Eye (tissue), 1 donor: ENCODE measurements at places on chromosomes 4 and X.
A peak's percentile ranks its signal among the peaks of the same experiment; 100 is the strongest.

GRCh38 chrX:47498411-47498810, 15.4 kb upstream of the ZNF41 start:
- DNase-seq: no peak

DNA sequence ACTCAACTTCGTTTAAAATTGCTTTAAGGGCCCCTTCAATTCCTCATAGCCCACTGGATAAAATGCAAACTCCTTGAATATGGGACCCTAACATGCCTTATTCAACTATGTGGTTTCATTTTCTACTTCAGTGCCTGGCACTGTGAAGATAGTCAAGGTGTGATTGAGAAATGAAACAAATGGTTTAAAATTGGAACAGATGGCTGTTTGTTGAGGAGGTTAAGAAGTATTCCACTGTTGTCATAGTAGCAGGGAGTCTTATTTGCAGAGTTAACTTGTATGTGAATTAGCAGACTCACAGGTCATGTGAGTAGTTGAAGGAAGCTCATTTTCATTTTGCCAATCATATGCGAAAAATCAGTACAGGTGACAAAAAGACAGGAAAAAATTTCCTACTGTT, 593.3 kb downstream of the KCTD8 start:
- DNase-seq: no peak

GRCh38 chr4:6885953-6886557, 23.6 kb upstream of the TBC1D14 start:
- peak; percentile 71 for DNase-seq

DNA sequence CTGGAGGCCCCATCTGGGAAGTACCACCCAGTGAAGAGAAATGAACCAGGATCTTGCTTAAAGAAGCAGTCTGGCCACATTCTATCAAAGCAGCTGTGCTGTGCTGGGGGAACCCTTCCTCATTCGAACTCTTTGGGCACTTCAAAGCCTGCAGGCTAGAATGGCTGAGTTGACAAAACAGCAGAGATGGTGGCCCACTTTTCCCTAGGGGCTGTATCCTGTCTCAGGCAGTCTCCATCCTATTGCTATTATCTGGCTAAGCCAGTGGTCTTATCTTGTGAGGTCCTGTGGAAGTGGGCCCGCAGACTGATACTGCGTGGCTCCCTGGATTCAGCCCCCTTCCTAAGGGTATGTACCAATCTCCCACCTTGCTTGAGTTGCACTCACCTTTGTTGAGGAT, 114.3 kb downstream of the VSIG4 start:
- DNase-seq: no peak

- peak; percentile 14 for DNase-seq
Measured at GRCh38 chr4:152073351-152074087, 312.7 kb upstream of the GATB start.

GRCh38 chr4:142656178-142656577, 189.9 kb downstream of the INPP4B start:
- DNase-seq: peak; percentile 2

DNA sequence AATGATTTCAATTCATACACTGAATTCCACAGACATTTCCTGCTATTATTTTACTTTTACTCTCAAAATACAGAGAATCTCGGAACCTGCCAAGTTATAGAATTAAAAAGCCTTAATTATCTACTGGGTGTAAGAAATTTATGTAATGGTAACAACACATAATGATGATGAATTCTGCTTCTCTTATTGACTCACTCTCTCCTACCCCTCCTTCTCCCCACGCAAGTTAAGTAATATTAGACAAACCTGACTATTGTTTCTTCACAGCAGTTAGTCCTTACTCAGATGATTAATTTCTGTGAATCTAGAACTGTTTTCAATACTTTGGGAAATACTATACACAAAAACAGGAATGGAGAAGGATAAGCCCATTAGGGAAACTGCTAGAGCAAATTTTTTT, 762.0 kb downstream of the CCSER1 start:
- no peak for DNase-seq

DNA sequence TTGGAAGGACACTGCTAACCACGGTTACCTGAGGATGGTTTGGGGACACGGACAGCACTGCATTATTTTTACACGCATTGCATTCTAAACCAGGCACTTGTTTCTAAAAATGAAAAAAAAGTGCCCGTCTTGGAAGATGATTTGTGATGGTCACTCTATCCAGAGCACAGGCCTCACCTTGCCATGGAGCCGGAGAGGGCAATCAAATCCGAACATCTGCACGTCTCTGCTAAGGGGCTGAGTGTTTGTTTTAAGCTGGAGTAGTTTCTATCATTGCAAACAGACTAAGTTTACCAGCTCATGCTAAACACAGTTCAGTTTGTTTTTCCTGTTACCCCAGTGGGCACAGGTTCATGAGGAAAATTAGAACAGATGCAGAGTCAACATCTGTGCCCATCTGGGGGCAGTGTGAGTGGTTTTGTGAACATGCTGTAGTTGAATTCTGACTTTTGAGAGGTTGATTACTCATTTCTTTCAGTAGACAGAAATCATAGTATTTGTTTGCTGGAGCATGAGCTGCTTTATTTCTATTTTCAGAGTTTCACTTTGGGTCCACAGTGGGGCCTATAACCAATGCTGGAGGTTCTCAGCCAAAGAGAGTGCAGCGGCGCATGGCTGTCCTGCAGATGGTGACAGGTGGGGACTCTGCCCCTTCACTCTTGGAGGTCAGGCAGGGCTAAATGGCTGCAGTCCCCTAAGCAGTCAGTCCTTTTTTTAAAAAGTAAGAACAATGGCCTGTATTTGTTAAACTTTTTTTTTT, 65.4 kb upstream of the ENPP6 start:
- DNase-seq: no peak

GRCh38 chr4:168781341-168781740, 228.7 kb downstream of the CBR4 start:
- DNase-seq: no peak

DNA sequence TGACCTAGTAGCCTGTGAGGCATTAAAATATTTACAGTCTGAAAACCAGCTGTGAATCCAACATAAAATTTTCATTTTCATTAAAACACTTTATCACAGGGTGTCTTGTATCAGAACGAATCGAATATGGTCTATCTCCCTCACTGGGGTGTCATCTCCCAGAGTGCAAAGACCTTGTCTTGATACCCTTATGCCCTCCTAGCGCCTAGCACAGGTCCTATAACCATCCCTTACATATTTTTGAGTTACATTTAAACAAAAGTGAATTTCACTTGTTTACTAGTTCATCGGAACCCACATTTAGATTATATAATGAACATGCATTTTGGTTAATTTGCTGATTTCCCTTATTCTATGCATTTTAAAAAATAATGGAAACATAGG, 14.0 kb downstream of the DIPK2B start:
- no peak for DNase-seq

- DNase-seq: no peak
Measured at GRCh38 chr4:82293304-82293703, 80.5 kb downstream of the HNRNPD start.

DNA sequence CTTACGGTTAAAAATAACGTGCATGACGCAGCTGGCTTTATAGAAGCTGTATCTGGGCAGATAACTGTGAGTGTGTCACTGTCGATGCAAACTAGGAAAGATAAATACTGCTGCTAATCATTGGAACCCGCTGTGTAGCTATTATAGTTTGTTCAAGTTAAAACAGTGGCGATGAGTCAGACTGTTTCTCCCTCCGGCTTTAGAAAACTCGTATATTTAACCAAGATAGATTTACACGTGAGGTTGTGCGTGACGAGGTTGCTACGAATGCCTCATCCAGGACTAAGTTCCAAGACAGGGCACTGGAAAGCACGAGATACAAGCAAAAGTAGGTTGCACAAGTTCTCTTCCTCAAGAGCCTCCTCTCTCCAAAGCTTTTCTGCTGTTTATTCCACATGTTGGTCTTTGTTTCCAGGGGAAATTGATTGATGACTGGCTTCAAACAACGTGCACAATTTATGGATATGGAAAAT, 270.7 kb downstream of the FBXW7 start:
- DNase-seq: no peak

GRCh38 chrX:42269186-42269585, 345.8 kb upstream of the CASK start:
- no peak for DNase-seq

DNA sequence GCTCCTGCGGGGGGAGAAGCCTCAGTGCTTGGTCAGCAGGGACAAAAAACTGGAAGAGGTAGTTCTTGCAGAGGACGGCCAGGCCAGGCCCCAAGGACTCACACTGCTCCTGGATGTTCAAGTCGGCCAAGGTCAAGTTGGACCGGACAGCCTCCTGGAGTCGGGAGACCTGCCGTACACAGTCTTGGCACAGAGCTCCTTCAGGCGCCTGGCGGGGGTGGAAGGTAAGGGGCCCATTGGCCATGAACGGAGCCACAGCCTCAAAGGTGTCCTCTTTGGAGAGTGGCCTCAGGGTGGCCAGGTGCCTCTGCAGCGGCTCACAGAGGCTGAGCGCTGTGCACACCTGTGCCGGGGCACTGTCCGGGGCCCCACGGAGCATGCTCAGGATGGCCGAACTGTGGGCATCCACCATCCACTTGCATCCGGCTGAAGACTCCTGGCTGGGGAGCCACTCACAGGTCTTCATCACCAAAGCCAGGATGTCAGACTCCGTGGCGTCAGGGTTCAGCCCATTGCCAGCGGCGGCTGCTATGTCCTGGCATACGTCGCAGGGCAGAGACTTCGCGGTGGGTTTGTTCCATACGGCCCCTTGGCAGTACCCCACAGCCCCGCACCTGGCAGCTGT, 477 bp downstream of the PSAPL1 start:
- no peak for DNase-seq

- DNase-seq: no peak
Measured at GRCh38 chr4:89243733-89244252, 63.8 kb downstream of the GPRIN3 start.

DNA sequence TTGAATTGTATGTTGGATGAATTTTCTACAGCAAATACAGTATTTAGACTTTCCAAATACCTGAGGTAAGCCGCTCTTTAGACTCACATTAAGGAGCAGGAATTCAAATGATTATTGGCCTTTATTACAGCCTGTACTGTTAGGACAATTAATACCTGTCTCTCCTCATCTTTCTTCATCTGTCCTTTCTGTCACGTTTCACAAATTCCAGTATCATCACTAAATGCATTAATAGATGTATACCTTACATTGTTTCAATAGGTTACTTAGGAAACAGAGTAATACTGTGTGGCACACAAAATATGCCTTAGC, 1.2 kb downstream of the FAM241A start:
- DNase-seq: peak; percentile 26

GRCh38 chrX:42673301-42673810, 104.6 kb downstream of the PPP1R2C start:
- DNase-seq: no peak

GRCh38 chr4:183163135-183163534, 64.1 kb downstream of the WWC2 start:
- DNase-seq: no peak

DNA sequence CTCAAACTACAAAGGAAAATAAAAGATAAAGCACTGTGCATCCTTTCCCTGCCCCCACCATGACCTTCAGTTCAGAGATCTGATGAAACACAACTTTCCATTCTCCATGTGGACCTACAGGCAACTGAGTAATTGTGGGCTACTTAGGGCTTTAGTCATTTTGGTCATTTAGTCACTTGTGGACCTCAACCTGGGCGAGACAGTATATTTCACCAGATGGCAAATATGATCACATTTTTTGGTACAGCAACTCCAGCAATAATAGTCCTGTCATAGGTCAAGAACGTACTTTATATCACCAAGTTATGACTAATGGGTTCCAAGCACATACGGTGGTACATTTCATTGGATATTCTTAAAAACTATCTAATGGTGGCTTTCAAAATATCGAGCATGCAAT, 141.2 kb downstream of the PDGFC start:
- DNase-seq: no peak

GRCh38 chr4:154877110-154877760, 96.2 kb downstream of the RBM46 start:
- DNase-seq: peak; percentile 16

DNA sequence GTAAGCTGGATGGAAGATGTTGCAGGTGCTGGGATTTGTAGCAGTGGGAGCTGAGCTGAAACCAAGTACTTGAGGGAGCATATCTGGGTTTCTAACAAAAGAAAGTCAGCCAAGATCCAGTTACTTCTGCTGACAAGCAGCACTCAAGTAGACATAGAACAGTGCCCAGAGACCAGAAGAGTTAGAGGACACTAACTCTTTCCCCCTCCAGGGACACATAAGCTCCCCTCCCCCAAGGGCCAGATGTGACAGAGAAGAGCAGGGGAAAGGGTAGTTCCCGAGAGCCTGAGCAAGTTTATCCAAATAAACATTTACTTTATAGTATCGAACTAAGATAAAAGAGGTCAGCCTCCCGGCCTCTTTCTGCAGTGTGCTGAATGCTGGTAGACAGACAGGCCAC, 12.2 kb downstream of the TRPC3 start:
- no peak for DNase-seq

GRCh38 chr4:184750926-184751584, 17.2 kb upstream of the CENPU start:
- DNase-seq: no peak

- DNase-seq: no peak
Measured at GRCh38 chrX:39676434-39676833, 421.3 kb downstream of the BCOR start.

- no peak for DNase-seq
Measured at GRCh38 chrX:120029354-120029753, 48.1 kb downstream of the RHOXF2B start.

DNA sequence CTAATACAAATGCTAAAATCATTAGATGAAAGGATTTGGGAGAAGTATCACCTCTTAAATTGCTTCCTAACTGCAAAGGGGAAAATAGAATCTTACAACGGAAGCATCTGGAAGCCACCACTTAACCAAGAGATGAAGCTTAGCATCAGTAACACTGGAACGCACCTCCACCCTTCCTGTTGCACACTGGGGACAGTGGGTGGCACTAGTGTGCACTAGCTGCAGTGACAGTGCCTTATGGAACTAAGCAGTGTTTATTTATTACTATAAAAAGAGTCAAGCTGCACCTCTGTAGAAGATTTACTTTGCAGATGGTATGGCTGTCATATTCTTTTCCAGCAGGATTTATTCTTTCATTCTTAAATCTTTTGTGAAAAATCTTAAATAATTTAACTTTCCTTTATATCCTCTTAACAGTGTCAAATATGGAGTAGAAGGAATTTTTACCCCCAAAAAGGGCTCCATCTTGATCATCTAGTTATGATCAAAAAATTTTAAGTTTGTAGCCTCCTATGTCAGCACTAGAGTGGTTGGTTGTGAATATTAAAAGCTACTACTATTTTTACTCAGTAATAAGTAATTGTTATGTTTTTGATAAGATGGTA, 76.7 kb downstream of the SCD5 start:
- no peak for DNase-seq

DNA sequence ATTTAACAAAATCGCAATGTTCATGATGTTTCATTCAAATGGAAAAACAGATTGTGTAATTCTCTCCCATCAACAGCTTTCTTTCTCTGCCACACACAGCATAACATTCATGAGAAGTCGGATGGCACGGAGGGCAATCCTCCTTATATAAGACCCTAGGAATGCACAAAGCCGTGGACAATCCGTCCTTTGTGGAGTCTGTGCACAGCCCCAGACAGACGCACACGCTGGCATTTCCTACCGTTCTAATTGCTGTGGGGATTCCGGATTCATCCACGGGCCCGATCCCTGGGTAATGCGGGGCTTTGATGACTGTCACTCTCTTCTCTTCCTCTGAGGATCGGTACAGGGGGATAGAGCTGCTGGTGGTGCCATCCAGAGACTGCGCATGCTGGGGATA, 121.9 kb upstream of the PDLIM3 start:
- DNase-seq: no peak
